ENCODE measurements at places on chromosomes 5 and 9.

DNA sequence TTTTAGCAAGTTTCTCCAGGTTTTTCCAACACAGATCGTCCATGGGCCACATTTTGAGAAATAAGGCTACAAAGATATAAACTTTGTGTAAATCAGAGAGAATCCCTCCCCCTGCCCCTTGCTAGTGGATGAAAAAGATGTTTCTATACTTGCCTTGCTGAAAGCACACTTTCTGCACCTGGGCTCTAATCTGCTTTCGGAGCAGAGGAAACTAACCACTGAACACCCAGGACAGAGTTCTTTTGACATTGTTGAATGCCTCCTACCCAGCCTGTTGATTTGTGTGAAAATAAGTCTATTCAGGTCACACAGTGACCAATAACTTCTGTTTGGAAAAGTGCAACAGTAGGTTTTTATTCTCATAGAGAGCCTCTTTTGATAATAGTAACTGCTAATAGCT lies 7.5 kb downstream of the ADRB2 start:
- DNase-seq, result no peak

- no peak for DNase-seq
Observed at GRCh38 chr5:170854566-170854965, 7.3 kb upstream of the RANBP17 start.

DNA sequence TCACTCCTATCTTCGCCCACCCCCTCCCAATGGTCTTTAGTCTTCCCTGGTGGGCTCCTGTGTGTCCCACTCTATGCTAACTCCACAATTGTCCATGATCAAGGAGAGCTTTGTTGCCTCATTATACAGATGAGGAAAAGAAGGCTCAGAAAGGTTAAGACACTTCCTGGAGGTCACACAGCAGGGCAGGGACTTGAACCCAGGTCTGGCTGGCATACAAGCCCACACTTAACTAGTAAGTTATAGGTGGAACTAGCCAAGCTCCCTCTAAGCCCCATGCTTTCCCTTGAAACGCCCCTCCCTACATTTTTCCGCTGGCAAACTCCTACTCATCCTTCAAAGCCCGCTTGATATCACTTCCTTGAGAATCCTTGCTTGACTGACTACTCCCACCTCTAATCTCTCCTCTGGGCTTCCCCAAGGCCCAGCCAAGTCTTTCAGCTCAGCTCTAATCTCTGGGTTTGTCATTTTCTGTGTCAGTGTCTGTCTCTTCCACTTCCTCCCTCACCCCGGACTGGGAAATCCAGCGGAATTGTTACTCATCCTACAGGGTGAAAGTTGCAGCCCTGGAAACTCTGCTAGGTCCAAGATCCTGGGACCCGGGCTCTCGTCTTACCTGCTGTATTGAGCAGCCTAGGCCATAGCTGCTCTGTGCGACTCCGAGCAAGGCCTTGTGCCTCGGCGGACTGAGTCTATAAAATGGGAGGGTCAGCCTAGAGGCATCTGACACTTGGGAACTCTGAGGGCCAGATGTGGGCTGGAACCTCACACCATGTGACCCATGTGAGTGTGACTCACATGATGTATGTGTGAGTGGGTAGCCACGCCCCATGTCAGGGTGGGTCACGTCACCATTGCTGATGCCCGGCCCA lies 144.5 kb downstream of the GAPVD1 start:
- DNase-seq, result no peak

- DNase-seq, result no peak
Observed at GRCh38 chr5:118397236-118397635, 591.1 kb downstream of the DTWD2 start.

- DNase-seq, result no peak
Observed at GRCh38 chr9:121738411-121738810, 87.0 kb downstream of the DAB2IP start.

- no peak for DNase-seq
Observed at GRCh38 chr9:129567329-129567728, 53.6 kb downstream of the C9orf50 start.

- DNase-seq, result no peak
Observed at GRCh38 chr9:98861781-98862504, 54.5 kb downstream of the GALNT12 start.

DNA sequence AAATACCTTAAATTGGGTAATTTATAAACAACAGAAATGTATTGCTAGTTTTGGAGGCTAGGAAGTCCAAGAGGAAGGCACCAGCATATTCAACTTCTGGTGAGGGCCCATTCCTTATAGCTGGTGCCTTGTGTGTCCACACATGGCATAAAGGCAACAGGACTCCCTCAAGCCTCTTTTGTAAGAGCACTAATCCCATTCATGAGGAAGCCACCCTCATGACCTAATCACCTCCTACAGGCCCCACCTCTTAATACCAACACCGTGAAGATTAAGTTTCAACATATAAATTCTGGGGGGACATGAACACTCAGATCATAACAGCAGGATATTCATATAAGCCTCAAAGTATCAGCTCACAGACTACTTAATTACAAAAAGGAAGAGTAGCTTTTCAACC lies 4.0 kb upstream of the PLAC8L1 start:
- no peak for DNase-seq

- DNase-seq, result peak; percentile 90
Observed at GRCh38 chr9:92989561-92989960, 42.2 kb downstream of the FGD3 start.

DNA sequence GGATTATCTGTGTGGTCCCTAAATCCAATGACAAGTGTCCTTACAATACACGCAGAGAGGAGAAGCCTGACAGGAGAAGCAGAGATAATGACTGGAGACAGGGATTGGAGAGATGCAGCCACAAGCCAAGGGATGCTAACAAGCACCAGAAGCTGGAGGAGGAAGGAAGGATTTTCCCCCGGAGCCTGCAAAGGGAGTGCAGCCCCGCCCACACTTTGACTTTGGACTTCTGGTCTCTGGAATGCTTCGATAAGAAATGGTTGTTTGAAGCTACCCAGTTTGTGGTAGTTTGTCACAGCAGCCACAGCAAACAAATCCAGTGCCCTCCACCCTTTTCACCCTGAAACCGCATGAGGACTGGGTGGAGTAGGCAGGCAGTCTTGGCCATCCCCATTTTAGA lies 77.2 kb upstream of the BOD1 start:
- no peak for DNase-seq

DNA sequence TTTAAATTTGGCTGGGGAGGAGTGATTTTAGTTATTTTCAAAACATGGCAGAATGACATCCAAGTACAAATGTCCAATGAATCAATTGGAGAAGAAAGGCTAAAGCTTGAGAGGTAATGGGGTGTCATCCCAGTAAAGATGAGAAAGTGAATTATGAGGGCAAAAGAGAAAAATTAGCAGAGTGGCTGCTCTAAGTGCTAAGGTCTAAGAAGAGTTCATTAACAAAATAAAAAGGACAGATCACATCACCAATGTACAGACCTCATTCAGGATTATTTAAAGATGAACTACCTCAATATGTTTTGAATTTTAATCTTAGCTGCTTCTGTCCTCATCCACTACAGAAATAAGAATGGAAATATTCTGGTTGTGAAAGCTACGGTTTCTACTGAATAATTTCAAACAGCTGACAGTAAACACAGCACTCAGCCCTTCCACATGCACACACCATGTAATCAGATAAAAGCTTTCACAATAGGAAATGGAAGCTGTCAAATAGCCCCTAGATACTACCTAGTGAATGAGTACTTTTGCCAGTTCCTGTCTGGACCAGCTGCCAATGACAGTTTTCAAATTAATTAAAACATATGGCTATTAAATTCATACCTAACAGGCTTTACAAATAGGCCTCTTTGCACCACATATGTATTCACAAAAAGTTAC lies 171.5 kb downstream of the SSBP2 start:
- DNase-seq, result no peak

GRCh38 chr9:91033797-91034196 lies 232.2 kb downstream of the SYK start:
- peak; percentile 69 for DNase-seq

DNA sequence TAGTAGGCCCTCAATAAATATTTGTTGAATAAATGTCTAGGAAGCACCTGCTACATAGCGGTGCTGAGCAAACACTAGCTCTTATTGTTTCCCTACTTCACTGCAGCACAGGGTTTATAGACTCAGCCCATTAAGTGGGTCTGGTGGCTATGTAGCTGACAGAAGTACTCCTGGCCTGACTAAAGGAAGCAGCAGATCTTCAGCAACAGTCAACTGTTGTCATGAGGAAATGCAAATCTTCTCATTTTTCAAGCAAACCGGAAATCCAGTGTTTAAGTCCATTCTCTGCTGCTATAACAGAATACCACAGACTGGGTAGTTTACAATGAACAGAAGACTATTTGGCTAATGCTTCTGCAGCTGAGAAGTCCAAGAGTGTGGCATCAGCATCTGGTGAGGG lies 2.8 kb upstream of the TEX10 start:
- DNase-seq, result no peak

DNA sequence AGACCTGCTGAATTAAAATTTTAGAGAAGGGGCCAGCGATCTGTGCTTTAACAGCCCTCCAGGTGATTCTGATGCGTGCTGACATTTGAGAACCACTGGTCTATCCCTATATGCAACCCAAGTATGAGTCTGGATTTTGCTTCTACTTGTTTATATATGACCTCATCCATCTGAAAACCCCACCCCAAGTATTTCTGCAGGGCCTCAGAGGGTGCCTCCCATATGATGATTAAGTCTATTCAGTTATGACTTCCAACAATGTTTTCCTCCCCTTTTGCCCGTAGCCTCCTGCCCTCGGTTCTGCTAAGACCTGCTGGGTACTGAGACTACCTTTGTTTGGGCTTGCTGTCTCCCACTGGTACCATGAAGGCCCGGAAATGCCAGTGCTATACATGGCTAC lies 376.0 kb upstream of the SMARCA2 start:
- no peak for DNase-seq

DNA sequence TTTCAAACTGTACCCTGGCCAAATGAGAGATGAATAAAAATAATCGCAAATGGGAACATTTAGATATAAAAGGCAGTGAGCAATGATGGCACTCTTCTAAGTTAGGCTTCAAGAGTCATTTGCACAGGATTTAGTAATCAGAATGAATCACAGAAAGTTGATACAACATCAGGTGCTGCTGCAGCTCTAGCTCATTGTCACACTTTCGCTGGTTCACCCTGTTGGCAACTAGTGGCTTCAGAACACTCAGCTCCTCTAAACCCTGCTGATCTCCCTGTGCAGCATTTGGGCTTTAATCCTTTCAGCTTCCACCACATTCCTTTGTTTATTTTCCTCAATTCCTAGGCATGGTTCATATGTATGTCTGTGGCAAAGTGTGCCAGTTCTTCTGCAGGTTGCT lies 2071.2 kb upstream of the CDH6 start:
- DNase-seq, result peak; percentile 7

DNA sequence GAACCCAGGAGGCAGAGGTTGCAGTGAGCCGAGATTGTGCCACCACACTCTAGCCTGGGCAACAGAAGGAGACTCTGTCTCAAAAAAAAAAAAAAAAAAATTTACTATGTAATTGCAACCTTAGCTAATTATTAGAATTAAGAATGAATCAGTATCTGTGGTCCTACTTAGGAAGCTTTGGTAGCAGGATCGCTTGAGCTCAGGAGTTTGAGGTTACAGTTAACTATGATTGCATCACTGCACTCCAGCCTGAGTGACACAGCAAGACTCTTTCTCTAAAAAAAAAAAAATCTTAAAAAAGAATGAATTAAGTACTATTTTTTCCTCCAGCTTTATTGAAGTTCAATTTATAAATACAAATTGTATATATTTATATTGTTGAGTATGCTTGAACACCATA lies 16.7 kb downstream of the NDUFAF2 start:
- no peak for DNase-seq

- DNase-seq, result no peak
Observed at GRCh38 chr5:176180781-176181180, 57.4 kb upstream of the SIMC1 start.

GRCh38 chr9:95852059-95853032 lies 23.1 kb upstream of the ERCC6L2 start:
- no peak for DNase-seq

GRCh38 chr5:147863454-147864158 lies 14.9 kb upstream of the SCGB3A2 start:
- no peak for DNase-seq

- no peak for DNase-seq
Observed at GRCh38 chr5:38916802-38917201, 71.0 kb downstream of the OSMR start.

- DNase-seq, result no peak
Observed at GRCh38 chr9:106218854-106219253, 524.5 kb downstream of the TMEM38B start.
